Dorsolateral prefrontal cortex (tissue), 122 donors: ENCODE measurements at places on chromosomes 3 and 15.

- no peak for DNase-seq
Observed at GRCh38 chr3:152447511-152447910, 178.8 kb downstream of the MBNL1 start.

GRCh38 chr3:186807231-186807630, 949 bp upstream of the RFC4 start:
- DNase-seq: no peak

DNA sequence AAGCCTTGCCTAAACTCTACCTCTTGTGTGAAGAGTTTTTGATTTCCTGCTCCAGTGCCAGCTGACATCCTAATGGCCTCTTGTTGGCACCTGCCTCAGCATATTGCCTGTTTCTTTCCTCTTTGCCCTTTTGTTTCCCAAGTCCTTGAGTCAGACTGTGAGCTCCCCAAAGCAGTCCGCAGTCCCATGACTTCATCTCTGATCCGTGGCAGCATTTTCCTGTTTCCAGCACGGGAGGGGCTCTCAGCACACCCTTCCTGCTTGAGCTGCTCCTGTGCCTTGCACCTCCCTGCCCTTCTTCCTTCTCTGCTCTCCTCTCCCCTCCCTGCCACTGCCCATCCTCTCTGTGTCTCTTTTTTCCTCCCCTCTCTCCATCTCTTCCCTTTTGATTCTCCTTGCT, 179.6 kb downstream of the EPHB1 start:
- DNase-seq: no peak

GRCh38 chr15:44968475-44968874, 12.0 kb downstream of the TERB2 start:
- no peak for DNase-seq

GRCh38 chr3:194489736-194490612, 3.2 kb upstream of the ATP13A3 start:
- DNase-seq: no peak

DNA sequence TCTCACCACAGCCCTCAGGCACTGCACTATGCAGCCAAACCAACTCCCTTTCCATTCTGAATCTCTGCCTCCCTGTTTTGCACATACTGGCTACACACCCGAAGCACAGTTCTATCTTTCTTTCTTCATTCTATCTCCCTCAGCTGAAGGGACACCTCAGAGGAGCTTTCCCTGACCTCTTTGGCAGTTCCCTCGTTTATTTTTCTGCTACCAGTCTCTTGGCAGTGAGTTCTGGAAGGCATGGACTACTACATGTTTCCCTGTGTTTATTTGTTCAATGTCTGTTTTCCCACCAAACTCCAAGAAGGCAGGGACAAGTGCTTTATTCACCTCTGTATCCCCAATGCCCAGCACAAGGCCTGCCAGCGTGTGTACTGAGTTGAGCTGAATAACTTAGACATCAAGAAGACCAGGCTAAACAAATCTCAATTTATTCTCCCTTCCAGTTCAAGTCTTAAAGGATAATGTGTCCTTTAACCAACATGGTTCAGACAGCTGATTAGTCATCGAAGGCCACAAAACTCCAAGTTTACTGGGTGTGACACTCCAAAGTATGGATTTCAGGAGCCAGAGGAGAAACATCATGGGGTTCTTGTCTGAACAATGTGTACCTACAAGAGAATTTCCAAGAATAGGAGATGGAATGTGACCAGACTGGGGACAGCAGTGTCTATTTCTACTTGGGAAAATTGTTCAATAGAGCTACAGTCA, 260.1 kb upstream of the CTNNB1 start:
- no peak for DNase-seq

GRCh38 chr3:9278498-9278897, 29.1 kb upstream of the SRGAP3 start:
- DNase-seq: no peak

- DNase-seq: no peak
Observed at GRCh38 chr3:42764115-42764514, 8.9 kb downstream of the CCDC13 start.

- peak; percentile 62 for DNase-seq
Observed at GRCh38 chr3:9864200-9864927, 15.7 kb downstream of the CIDEC start.

GRCh38 chr3:69770976-69771634, 31.8 kb downstream of the MITF start:
- DNase-seq: no peak

- no peak for DNase-seq
Observed at GRCh38 chr3:99945328-99945995, 127.8 kb downstream of the CMSS1 start.
